NCI-H1694 treated with DMSO at 0.1 percent for 48 hours (cell line): ENCODE measurements at places on chromosomes 12 and 14.

DNA sequence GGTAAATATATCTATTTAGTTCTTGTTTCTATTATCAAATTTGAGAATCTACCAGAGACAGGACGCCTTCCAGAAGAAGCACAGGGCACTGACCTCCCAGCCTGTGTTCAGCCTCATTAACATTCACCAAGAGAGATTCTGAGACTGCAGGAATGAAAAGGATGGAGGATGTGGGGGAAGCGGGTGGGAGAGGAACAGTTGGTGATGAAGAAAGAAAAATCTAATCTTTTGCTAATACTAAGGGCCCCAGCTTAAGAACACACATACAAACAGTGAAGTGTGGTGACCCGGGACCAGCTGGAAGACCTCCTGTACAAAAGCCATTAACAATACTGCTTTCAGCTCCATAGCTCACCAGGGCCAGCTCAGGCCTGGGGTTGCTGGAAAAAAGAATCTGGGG, 160.5 kb downstream of the NUAK1 start:
- DNase-seq = no peak

- no peak for DNase-seq
These were observed 2.5 kb downstream of the DUSP6 start for GRCh38 chr12:89349814-89350213.

DNA sequence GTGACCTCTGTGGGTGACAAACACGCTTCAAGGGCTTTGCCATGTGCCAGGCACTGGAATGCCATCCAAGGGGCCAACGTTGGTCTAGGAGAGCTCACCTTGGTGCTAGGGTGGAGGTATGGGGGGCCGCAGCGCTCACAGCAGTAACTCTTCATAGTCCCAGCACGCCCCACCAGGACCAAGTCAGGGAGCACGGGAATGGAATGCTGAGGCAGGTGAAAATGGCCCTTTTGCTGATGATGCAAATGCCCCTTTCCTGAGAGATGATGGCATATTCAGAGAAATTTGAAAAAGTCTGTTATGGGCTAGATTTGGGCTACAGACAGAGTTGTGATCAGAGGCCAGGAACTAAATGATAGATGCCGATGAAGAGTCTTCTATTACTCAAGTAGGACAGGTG, 10.0 kb upstream of the FAM181A start:
- no peak for DNase-seq

- DNase-seq = no peak
These were observed 808 bp downstream of the MSI1 start for GRCh38 chr12:120367924-120368788.

DNA sequence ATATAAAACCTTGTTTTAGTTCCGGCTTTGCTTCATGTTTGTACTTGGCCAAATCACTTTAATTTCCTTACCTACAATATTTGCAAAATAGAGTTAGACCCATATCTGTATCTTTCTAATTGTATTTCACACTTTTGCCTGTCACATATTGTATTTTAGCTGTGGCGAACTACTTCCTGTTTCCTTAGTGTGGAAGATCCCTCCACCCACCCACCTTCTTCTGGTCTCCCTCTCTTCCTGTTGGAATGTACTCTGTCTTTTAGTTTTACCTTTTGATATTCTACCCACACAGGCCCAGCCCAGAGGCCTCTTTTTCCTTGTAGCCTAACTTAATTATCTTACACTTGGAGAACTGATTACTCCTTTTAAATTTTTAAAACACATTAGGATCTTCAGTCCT, 78.2 kb downstream of the SCN8A start:
- no peak for DNase-seq

- no peak for DNase-seq
These were observed 8.5 kb downstream of the CRACR2A start for GRCh38 chr12:3744229-3744901.

DNA sequence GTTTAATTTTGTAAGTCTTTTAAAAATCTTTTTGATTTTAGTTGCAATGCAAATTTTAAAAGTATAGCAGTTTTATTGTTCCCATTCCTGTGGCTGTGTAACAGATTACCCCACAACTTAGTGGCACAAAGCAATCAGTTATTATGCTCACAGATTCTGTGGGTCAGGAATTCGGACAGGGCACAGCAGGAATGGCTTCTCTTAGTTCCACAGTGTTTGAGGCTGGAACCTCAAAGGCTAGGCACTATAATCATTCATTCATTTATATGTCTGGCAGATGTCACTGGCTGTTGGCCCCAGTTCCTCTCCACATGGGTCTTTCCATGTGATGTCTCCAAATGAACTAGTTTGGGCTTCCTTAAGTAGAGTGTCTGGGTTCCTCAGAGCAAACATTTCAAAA, 193.3 kb downstream of the RAD51B start:
- no peak for DNase-seq

DNA sequence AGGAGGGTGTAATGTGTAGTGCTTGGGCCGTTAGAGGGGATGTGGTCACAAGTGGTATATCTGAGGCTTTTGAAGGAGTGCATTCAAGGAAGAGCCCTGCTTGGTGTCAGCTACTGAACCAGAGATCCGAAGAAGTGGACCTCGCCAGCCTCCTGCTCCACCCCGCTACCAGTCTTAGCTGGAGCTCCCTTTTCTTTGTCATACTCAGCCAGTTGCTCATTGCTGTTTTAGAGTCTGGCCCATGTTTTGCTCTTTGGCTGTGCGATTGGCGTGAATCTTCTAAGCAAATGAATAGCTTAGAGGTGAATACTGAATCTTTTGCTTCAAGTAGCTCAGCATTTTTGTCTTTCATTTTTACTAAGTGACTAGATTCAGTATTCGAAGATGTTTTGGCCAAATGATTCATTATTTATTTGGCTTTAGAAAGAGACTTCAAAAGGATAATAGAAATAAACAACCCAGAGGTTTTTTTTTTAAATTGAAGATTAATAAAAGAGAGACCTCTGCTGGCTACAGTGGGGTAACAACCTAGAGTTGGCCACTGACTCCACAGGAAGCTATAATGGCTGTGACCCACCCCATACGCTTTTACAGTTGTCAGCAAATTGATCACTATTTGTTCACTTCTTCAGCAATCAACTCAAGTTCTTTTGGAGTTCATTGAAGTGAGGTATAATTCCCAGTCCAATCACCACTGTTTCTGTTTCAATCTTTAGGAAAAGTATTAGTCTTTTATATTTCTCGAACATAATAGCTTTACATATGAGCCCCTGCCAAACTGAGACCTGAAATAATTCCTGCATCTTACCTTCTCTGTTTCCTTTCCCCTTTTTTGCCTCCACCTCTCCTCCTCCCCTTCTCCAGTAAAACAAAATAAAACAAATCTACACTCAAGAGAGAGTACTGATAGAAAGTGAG, 19.9 kb downstream of the CDKN1B start:
- DNase-seq = peak; percentile 79

GRCh38 chr12:33825442-33825841, 196.9 kb upstream of the ALG10 start:
- DNase-seq = no peak

- peak; percentile 89 for DNase-seq
These were observed 7.9 kb downstream of the DYNC1H1 start for GRCh38 chr14:101972126-101972866.

GRCh38 chr14:61568572-61569011, 126.7 kb upstream of the HIF1A start:
- DNase-seq = no peak

- DNase-seq = no peak
These were observed 12.7 kb downstream of the FOXN4 start for GRCh38 chr12:109296431-109296830.

DNA sequence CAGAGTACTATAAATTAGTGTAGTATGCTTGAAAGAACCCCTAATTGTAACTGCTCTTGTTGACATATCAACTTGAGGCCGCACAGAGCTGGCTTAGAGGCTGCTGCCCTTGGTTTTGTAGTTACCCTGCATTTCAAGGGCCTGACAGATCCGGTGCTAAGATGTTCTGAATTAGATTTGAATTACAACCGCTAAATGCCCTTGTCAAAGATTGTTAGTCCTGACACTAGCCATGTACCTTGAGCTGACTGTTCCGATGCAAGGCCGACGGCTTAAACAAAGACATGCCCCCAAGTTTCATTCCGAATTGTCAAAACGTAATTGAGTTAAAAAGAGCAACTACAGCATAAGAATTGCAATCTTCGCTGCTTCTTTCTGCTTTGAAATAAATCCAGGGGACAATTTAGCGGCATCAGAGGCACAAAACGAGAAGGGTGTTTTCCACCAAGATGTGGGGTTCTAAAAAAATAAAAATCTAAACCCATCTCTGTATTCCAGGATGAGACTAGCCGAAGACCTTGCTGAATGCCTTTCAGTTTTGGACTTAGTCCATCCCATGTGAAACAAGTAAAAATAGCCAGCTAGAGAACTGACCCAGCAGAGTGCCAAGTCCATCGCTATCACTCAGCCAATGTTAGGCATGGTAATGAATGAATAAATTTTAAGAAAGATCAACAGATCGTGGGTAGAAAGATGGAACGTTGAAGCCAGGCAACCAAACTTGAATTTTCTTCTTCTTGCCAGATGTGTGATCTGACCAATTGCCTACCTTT, 148.7 kb downstream of the DICER1 start:
- DNase-seq = no peak

DNA sequence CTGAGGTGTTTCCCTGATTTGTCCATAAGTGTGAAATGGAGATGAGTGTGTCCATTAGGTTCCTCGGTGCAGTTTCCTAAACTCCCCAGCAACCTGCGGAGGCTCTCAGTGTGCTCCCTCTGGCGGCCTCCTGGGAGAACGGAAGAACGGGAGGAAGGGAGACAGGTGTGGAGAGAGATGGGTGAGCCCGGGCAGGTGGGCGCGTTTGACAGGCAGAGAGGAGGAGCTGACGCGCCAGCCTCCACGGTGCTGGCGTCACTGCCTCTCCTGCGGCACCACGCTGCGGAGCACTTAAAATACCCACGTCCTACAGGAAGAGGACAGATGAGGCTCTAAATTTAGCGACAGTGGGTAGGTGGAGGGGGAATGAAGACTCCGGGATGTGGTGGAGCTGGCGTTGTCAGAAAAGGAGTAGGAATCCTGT, 26.8 kb upstream of the PEX5 start:
- DNase-seq = no peak

- DNase-seq = no peak
These were observed 88.4 kb downstream of the MYF5 start for GRCh38 chr12:80805106-80805505.

DNA sequence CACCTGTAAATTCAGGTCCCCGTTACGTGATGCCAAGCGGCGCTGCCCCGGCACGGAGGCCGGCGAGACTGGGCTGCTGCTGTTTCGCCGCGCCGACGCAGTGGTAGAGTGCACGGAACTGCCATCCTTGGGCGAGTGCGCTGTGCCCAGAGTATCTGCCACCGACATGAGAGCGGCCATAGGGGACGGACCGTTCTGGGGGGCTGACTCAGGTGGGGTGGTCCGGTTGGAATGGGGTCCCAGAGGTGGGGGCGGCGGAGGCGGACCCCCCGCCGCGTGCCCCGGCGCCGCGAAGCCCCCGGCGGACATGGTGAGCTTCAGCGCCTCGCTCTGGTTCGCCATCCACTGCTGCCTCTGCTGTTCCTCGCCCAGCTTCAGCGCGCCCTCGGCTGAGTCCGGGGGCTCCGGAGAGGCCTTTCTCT, 2.8 kb downstream of the IRF2BPL start:
- no peak for DNase-seq

- peak; percentile 19 for DNase-seq
These were observed 10.7 kb downstream of the GPR19 start for GRCh38 chr12:12685305-12685704.
